GM12865 (cell line): ENCODE measurements at places on chromosomes 6 and 20.

DNA sequence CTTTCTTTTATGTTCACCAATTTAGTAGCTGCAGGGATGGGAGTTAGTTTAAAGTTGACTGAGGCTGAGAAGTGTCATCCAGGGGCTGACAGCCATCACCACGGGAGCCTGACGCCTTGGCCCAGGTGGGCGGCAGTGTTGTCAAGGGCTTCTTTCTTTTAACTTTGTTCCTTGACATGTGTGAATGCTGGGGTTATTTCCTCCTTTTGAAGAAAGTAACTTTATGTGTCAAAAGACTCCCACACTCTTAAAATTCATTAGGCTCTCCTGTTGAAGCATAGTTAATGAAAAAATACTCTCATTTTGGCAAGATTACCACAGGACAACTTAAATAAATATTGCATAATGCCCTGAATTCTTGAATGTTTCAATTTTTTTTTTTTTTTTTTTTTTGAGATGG lies 50.0 kb downstream of the SASH1 start:
- no peak for DNase-seq

- no peak for DNase-seq
These were observed 208.8 kb downstream of the TBC1D7 start for GRCh38 chr6:13119549-13119948.

DNA sequence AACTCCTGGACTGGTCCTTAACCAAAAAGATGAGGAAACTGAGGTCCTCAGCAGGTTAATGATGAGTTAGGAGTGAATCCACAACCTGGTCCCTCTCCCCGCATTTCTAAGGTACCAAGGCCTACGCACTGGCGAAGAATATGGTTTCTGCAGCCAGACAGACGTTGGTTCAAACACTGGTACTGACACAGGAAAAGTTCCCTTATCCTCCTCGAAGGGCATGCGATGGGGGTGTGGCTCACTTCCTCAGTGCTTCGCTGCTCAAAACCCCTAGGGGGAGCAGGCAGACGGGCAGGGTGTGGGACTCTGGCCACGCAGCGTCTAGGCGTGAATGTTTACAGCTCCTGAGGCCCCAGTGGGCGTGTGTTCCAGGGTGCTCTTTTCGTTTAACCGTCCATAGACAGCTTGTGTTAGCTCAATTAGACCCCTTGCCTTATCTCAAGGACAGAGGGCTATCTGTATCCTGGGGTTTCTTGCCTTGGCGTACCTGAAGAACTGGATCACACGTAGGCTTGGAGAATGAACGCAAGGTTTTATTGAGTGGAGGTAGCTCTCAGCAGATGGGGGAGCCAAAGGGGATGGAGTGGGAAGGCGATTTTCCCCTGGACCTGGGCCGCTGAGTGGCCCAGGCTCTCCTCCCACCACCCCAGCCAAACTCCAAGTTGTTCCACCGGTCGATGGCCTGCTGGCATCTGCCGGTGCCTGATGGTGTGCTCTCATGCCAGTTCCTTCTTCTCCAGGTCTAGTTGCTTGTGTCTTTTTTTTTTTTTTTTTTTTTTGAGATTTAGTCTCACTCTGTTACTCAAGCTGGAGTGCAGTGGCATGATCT lies 31.8 kb upstream of the PTPN1 start:
- DNase-seq = peak; percentile 85

- DNase-seq = no peak
These were observed 35.7 kb upstream of the MLN start for GRCh38 chr6:33839399-33840047.

GRCh38 chr6:125780540-125781313 lies 10.0 kb upstream of the NCOA7 start:
- DNase-seq = peak; percentile 80

DNA sequence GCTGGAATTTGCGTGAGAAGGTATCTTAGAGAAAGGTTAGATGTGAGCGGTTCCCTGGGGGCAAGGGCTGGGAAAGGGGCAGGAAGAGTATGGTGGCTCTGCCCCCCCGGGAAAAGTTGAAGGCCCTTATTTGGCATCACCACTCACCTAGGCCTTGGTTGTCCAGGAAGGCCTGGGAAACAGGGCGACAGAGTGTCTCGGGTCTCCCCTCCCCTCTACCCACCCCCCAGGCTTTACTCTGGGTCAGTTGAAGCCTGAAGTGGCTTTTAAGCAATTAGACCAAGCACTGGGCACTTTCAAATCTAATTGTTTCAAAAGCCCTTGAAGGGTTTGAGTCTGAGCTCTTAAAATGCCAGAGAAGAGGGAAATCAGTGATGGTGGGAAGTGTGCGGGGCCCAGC lies 30.2 kb upstream of the FOXP4 start:
- no peak for DNase-seq

GRCh38 chr20:53579581-53580375 lies 13.9 kb downstream of the ZNF217 start:
- peak; percentile 49 for DNase-seq

DNA sequence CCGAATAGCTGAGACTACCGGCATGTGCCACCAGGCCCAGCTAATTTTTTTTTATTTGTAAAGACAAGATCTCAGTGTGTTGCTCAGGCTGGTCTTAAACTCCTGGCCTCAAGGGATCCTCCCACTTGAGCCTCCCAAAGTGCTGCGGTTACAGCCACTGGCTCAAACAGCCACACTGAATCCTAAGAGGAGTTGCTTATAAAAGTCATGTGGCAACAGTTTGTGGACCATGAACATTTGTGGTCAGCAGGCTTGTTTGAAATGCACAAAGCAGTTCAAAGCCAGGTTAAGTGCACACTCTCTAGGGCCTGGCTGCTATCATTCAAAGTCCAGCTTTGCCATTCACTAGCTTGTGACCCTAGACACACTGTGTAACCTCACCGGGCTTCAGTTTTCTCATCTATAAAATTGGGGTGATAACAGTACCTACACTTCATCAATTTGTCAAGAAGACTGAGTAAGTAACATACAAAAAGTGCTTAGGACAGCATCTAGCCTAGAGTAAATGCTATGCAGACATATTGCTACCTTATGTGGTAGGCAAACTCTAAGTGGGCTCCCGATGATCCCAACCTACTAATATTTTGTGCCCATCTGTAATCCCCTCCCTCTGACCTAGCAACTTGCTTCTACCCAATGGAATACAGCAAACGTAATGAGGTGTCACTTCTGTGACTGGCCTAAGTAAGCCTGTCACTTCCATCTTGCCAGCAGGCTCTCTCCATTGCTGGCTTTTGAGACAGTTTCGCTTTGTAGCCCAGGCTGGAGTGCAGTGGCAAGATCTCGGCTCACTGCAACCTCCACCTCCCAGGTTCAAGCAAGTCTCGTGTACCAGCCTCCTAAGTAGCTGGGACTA lies 122.9 kb downstream of the ZMYND8 start:
- DNase-seq = no peak

DNA sequence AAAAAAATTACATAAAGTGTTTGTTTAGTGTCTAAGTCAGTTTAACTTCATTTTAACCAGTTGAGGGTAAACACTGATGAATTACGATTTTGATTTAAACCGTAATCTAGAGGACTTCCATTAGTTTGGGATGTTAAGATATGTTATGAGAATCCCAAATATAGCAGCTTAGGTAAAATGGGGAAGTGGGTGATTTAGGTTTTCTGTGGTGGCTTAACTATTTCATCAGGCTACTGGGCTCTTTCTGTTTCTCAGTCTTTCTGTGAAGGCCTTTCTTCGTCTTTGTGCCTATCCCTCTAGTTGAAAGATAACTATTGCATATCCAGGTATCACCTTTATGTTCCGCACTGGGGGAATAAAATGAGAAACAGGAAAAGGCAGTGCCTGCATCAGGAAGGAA lies 27.9 kb downstream of the CENPW start:
- no peak for DNase-seq

DNA sequence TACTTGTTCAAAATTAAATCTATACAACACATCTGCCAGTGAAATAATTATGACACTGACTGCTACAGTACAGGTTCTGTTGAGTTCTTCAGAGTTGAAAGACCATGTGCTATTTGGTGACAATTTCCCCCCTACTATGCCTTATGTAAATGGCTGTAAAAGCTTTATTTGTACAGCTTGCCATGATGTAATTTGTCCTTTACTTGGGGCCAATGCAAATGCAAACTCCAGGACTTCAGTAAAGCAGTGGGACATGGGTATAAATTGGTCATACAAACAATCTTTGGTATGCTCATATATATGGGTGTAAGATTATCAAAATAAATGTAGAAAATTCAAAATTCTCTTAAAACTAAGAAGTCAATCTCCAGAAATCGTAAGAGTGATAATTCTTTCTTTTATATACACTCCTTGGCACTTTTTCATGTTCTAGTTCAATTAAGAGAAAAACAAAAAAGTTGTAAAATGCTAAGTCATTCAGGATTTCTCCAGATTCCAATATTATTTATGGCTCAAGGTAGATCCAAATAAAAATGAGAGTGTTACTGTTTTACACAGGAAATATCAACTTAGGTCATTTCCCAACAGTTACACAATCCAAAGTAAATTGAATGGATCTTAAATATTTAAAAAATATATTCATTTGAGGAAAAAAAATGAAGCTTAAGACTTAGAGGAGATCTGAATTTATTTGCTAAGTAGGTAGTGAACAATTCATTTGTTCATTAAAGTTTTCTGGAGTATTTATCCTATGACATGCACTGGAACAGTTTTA lies 1310.5 kb upstream of the CITED2 start:
- no peak for DNase-seq

- DNase-seq = peak; percentile 94
These were observed 40.7 kb downstream of the MAP3K5 start for GRCh38 chr6:136751522-136751956.

DNA sequence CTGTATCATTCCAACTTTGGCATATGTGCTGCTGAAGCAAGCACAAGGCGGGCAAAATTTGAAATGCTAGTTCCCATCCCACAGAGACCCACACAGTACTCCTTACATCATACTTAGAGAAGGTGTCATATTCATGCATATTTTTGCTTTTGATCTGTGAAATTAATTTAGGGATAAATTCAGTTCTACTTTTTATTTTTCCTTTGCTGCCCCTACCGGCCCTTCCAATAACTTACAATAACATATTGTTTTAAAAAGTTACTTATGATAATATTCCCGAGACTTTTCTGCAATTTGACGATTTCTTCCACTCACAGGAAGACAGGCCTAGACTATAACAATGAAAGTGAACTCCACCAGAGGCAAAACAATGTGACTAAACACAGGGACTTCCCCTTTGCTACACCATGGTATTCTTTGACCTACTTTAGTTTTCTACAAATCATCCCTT lies 35.0 kb downstream of the SESN1 start:
- peak; percentile 29 for DNase-seq

DNA sequence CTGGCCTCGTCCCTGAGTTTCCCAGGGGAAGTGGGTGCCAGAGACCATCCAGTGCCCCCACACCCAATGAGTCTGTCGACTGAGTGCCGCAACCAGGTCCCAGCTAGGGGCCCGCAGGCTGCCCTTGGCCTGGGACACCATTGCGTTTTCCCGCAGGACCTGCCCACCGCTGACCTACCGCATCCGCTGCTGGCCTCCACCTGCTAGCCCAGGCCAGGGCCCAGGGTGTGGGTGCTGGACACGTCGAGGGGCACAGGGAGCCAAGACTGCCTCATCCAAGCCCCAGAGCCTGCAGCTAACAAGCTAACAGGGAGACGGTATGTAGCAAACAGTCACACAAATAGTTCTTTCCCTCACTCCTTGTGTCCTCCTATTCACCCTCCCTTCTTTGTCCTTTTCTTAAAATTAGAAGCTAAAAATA lies 97.7 kb downstream of the TMEM242 start:
- DNase-seq = no peak
